Activated gamma-delta T cell treated with Interleukin-2 at 50 U/mL for 16 hours (primary cell): ENCODE measurements at places on chromosomes 4 and X.

- no peak for DNase-seq
Measured at GRCh38 chr4:62130637-62131036, 930.5 kb downstream of the ADGRL3 start.

DNA sequence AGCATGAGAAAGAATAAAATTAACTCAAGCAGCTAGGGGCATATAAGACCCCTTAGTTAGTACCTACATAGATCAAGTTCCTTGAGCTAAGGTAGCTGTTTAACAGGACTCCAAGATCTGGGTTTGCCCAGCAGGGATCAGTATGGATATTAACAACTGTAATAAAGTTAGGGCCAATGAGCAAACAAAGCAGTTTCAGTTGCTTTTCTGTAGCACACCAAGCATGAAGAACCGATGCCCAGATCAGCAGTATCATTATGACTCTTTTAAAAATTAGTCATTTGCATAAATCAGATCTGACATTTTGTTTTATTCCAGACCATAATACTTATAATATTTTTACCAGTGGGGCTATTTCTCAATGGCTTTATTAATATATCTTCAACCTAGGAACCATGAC lies 80.9 kb downstream of the C4orf33 start:
- DNase-seq = no peak

DNA sequence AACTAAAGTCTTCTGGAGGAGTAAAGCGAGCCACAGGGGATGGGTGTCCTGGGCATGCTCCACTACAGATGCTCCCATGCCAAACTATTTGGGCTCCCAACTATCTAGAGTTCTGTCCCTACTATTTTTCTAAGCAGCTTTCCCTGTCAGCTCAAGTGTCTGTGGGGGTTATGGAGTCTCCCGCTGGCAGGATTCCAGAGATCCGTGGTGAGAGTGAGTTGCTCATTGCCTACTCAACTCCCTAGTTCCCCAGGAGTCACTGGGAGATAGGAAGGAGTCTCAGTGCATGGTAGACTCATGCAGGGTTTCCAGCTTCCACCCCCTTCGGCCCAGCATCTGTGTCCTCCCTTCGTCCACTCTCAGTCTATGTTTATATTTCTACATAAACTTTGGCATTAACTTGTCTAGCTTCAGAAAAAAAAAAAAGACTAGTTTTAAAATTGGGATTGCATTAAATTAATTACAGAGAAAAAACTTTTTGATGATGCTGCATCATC lies 55.1 kb upstream of the INPP4B start:
- DNase-seq = no peak

- no peak for DNase-seq
Measured at GRCh38 chr4:82842593-82842992, 44.0 kb upstream of the SCD5 start.

DNA sequence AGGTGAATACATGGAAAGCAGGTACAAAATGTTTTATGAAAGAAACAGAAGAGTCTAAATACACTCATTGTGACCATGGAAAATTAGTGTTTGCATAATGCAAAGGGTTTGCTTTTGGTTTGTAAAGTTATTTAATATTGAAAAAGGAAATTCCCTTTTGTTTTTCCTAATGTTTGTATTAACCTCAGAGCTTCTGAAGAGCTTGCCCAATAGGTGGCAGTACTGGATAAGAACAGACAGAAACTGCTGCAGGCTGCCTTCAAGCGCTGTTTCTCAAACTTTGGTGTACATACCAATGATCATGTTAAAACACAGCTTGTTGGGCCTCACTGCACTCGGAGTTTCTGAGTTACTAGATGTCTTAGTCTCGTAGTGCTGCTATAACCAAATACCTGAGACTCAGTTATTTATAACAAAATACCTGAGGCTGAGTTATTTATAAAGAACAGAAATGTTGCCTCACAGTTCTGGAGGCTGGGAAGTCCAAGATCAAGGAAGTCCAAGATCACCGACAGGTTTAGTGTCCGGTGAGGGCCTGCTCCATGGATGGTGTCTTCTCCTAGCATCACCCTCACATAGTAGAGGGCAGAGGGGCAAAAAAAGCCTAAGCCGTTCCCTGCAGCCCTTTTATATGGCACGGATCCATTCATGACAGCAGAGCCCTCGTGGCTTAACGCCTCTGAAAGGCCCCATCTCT lies 54.2 kb downstream of the SUPT20HL2 start:
- DNase-seq = no peak

- DNase-seq = no peak
Measured at GRCh38 chr4:108425988-108426387, 194.4 kb upstream of the RPL34 start.

- no peak for DNase-seq
Measured at GRCh38 chr4:108533245-108533844, 87.0 kb upstream of the RPL34 start.

DNA sequence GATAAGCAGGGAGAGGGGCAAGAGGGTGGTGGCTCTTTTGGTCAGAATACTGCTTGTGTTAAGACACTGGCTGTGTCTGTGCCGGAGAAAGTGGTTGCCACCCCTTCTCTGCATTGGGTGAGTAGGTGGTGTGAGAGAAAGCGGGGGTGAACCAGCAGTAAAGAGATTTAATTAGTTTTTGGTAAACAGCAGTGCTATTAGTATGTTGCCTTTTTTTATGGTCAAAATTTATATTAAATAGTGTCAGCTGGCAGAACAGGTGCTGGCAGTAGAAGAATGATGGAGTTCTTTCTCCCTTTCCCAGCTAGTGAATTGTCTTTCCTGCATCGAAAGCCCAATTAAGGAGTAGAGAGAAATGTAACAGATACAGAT lies 181.6 kb downstream of the LARP7 start:
- no peak for DNase-seq

GRCh38 chr4:38046727-38047489 lies 86.7 kb downstream of the PTTG2 start:
- DNase-seq = no peak
